ENCODE measurements at places on chromosomes 11 and 22.

- no peak for DNase-seq
Observed at GRCh38 chr11:117520966-117521365, 193.3 kb downstream of the CEP164 start.

GRCh38 chr11:47325271-47326041, 27.0 kb downstream of the MYBPC3 start:
- DNase-seq, result peak; percentile 96

DNA sequence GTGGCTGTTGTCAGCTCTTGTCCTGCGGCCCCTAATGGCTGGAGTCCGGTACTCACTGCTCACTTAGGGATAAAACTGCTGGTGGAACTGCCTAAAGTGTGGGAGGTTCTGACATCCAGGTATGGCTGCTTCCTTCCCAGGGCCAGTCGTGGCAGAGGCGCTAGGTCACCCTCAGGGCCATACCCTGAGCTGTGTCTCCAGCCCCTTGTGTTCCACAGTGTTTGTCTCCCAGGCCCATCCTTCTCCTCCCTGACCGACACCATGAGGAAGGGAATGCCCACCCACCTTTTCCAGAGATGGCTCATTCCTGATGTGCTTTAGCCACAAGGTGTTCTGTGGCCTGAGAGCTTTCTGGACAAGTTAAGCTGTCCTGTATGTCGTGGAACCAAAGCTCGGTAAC, 12.4 kb upstream of the ACR start:
- DNase-seq, result no peak

DNA sequence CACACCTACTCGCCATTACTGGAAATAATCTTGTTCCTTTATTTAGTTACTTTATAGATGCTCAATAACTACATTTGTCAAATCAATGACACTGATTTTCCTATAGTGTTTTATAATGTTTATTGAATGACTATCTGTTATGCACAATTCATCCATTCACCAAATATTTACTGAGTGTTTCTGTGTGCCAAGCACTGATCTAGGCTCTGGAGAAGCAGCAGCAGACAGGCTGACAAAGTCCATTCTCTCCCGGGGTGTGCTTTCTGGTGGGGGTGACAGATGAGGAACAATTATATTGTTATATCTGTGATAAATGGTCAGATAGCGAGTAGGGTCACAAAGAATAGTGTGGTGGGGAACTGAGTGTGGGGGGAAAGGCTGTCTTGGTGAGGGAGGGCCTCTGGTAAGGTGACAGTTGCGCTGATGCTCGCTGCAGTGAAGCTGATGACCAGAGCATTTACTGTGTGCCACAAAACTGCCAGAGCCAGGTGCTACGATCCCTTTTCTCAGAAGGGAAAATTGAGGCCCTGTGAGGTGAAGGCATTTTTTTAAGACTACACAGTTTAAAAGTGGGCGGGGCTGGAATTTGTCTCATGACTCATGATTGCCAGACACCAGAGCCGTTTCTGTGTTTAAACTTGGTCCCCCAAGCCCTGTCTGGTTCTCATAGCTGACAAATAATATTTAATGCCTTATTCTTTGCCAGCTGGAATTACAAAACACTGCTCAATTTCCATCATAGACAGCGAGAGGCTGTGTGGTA, 10.2 kb downstream of the PACS1 start:
- peak; percentile 78 for DNase-seq

DNA sequence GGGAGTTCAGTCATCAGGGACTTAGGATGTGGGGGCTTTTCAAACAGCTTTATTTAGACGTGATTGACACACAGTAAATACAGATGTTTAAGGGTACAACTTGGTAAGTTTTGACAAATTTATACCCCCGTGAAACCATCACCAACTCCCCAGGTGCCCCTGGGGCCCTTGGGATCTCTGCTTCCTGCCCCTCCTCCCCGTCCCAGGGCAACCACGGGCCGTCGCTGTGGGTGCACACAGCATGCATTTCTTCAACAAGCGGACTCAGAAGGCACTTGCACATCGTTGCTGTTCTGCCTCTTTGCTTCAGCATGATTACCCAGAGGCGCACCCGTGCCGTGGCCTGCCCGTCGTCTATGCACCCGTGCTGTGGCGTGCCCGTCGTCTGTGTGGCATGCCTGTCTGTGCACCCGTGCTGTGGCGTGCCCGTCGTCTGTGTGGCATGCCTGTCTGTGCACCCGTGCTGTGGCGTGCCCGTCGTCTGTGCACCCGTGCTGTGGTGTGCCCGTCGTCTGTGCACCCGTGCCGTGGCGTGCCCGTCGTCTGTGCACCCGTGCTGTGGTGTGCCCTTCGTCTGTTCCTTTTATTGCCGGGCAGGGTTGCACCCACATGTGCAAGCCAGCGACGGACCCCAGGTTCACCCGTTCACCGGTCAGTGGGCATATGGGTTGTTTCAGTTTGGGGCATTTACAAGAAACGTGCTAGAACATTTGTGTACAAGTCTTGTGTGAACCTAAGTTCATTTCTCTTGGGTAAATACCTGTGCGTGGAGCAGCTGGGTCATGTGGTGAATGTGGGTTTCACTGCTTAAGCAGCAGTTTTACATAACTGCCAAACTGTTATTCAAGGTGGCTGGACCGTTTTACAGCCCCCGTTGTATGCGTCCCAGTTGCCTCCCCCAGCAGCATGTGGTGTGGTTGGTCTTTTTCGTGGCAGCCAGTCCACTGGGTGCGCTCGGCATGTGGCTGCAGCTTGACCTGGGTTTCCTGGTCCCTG, 8.3 kb downstream of the CD81 start:
- DNase-seq, result no peak

DNA sequence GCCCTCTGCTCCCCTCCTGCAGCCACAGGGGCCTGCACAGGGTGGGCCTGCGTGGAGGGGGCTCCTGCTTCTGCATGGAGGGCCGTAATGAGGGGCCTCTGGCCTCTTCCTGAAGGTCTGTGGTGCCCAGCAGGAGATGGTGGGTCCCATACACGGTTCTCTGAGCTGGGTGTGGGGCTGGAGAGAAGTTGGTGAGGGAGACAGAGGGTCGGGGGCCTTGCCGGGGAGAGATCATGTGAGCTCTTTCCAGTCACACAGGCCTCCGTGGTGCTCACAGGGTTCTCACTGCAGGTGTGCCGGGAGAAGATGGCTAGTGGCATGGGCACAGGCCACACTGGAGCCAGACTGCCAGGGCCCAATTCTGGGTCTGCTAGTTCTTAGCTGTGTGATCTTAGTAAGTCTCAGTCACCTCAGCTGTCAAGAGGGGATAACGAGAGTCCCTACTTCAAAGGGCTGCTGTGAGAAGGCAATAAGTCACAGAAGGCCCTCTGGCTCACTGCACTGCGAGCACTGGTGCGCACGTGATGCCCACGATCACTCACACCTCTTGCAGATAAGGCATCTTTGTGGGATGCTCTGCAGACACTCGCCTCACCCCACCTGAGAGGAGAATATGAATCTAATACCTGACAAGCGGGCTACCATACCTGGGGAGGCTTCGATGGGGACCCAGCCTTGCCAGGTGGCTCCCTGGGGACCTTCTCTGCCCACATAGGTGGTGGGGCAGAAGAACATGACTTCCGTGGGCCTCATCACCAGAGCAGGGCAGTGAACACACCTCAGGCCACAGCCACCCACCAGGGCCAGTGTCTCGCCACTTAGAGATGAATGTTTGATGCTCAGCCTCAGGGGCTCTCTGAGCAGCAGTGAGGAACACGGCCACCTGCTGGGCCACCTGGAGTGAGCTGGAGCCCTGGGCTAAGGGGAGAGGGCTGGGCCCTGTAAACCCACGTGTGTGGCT, 14.5 kb downstream of the KCNC1 start:
- no peak for DNase-seq

DNA sequence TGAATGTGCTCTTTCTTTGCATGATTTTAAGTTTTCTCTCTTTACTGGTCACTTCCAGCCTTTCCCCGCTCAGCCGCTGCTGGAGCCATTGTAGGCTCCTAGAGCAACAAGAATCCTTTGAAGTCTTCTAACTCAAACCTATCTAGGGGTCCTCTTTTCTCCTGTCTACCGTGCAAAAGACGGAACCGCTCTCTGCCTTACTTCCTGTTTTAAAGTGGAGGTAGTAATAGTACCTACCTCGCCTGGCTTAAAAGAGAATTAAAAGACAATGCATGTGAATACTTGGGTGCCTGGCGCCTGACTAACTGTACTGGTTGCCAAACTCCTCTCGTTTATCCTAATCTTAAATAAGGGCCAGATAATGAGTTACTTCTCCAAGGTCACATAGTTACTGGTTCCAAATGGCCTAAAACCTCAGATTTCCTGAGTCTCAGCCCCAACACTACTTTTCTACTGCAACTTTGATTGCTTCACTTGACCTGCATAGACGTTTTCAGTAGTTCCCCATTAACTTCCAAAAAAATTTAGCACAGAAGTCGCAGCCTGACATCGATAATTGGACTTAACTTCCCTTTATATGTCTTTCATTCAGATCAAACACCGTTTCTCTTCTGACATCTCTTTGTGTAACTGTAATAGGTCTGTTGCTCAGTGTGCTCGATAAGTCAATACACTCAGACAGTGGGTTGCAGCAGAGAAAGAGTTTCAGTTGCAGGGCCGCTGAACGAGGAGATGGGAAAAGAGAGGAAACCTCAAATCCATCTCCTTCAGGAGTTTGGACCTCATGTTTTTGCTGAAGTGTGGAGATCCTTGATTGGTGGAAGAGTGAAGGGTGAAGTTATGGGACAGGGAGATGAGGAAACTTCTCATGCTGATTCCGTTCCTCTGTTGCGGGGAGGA, 891 bp downstream of the SAMM50 start:
- peak; percentile 36 for DNase-seq

DNA sequence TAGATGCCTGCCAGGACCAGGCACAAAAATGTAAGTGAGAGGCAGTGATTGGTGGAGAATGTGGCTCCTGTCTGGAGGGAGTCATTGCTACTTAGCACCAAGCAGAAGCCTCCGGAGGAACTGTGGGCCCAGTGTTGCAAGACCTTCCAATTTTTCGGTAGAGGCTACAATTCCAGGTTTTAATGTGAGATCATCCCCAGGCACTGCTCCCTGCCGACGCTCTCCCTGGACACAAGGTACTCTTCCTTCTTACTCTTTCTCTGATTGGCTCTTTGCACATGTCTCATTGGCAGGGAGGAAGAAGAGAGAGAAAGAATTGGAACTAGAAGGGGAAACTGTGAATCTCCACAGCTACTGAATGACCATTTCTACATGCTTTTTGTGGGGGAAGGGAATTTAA, 53.7 kb upstream of the EP300 start:
- DNase-seq, result no peak

DNA sequence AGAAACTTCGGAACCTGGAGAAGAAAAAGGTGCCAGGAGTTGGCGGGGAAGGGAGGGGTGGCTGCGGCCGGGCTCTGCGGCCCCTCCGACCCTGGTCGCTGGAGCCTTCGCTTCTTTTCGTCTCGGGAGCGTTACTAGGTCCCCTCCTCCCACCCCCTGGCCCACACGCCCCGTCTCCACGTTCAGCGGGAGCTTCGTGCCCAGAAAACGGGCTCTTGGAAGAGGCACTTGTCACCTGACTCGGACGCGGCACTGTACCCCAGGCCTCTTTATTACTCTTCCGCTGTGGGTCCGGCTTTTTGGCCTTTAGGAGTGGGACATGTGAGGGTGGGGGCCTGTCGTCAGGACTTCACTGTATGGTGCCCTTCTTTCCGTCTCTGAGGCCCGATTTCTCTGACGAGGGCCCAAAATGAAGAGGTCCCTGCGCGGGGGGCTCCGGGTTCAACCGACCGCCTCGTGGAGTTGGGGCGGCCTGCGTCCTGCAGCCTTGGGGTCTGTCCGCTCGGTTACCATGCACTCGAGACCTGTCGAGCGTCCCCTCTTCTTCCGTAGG, 1.2 kb downstream of the CAPRIN1 start:
- DNase-seq, result peak; percentile 27

DNA sequence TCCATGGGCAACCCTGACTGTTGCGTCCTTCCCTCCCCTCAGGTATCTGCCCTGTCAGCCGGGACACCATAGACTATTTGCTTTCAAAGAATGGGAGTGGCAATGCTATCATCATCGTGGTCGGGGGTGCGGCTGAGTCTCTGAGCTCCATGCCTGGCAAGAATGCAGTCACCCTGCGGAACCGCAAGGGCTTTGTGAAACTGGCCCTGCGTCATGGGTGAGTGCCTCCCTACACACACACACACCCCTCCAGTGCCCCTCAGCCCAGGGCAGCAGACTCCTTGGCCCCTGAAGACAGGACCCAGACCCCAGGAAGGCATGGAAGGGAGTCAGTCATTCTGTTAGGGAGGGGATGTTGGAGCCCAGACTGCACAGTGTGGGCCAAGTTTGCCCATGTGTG, 17.9 kb upstream of the UVRAG start:
- peak; percentile 26 for DNase-seq

DNA sequence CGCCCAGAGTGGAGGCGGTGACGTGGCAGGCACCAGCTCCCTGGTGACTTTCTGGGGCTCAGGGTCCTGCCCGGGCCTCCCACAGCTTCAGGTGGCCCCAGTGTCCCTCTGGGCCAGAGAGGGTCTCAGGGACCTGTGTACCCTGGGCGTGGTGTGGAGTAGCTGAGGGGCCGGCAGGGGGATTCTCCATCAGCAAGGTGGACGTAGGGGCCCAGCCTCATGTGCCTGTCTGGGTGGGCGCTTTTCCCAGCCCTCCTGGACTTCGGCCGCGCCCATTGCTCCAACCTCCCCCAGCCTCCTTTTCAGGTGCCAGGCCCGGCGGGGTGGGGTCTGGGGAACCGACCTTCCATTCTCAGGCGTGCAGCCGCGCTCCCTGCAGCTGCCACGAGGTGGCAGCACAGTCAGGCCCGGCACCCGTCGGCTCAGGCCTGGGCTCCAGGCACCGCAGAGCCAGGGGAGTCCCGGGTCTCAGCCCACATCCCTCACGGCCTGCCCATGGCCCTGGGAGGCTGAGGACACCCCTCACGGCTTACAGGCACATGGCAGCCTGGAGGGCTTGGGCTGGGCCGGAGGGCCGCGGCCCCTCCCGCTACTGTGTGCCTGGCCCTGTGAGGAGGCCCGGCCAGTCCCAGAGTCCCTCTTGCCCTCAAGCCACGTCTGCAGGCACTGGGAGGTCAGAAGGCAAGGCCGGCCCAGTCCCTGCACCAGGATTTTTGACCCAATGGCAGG, 19.9 kb upstream of the MUC5B start:
- peak; percentile 45 for DNase-seq

DNA sequence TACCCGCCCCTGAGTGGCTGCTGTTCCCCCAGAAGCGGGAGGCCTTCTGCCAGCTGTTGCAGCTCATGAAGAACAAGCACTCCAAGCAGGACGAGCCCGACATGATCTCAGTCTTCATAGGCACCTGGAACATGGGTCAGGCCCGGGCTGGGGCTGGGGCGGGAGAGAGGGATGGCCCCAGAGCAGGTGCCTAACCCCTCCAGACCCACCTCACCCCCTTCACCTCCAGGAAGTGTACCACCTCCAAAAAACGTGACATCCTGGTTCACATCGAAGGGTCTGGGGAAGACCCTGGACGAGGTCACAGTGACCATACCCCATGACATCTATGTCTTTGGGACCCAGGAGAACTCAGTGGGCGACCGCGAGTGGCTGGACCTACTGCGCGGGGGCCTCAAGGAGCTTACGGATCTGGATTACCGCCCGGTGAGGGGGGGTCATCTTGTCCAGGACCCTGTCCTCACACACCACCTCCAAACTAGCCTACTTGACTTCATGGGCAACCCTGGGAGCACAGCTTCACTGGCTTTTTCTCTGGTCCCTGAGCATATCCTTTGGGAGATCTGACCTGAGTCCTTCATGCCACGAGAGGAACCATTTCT, 6.3 kb downstream of the INPPL1 start:
- no peak for DNase-seq

- no peak for DNase-seq
Observed at GRCh38 chr11:82959987-82960778, 58.6 kb downstream of the DDIAS start.

GRCh38 chr11:43803766-43804165, 76.9 kb upstream of the ALKBH3 start:
- no peak for DNase-seq

GRCh38 chr11:69393865-69394233, 87.6 kb upstream of the LINC01488 start:
- no peak for DNase-seq
